T-helper 9 cell (primary cell): ENCODE measurements at places on chromosomes 1 and 21.
A peak's percentile ranks its signal among the peaks of the same experiment; 100 is the strongest.

- no peak for DNase-seq
Observed at GRCh38 chr1:119554183-119554582, 47.2 kb downstream of the HSD3B1 start.

GRCh38 chr1:194447636-194448035 lies 1261.2 kb upstream of the B3GALT2 start:
- DNase-seq = no peak

- no peak for DNase-seq
Observed at GRCh38 chr1:7529917-7530316, 241.2 kb upstream of the VAMP3 start.

DNA sequence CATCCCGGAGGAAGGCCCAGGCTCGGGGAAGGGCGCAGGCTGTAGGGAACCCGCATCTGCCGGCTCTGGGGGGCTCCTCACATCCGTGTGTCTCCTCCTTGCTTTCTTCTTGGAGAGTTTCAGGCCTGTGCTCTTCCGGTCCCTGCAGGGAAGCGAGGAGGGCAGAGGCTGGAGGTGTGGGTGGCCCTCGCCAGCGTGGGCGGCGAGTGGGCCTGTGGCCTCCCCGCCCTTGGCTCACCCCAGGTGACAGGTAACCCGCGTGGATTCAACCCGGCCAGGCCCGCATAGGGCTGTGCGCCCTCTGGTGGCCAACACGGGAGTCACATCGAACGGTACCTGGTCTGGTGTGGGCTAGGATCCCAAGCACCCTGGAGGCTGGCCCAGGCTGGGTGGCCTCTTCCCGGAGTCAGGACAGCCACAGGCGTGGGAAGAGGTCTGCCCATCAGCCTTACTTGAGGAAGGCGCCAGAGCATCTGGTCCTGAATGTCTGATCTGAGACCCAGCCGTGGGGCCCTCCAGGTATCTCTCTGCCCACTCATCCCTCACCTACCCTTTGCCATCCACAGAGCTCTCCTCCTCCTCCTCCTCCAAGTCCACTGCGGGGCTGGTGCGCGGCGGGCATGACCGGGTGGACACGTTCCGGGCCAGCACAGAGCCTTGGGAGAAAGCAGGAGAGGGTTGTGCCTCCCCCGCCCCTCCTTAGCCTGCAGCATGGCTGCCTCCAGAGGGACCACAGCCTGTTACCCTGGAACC lies 9.6 kb upstream of the TNFRSF25 start:
- DNase-seq = peak; percentile 82

GRCh38 chr1:116474921-116475849 lies 95.6 kb downstream of the CD58 start:
- no peak for DNase-seq

DNA sequence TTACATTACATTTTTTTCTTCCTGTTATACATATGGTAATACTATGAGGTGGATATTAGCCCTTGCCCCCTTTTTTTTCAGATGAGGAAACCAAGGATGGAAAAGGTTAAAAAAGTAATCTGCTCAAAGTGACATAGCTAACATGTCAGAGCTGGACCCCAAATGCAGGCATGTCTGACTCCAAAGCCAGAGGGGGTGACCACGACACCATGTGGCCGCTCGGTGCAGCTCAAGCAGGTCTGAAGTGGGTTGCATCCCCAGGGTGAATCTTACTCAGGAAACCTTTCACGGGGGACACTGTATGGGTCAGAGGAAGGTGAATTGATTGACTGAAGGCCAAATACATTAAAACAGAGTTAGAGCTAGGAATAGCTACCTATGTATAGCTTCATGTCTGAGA lies 34.8 kb downstream of the CD34 start:
- no peak for DNase-seq

GRCh38 chr1:154760469-154760933 lies 109.6 kb downstream of the KCNN3 start:
- DNase-seq = peak; percentile 86

DNA sequence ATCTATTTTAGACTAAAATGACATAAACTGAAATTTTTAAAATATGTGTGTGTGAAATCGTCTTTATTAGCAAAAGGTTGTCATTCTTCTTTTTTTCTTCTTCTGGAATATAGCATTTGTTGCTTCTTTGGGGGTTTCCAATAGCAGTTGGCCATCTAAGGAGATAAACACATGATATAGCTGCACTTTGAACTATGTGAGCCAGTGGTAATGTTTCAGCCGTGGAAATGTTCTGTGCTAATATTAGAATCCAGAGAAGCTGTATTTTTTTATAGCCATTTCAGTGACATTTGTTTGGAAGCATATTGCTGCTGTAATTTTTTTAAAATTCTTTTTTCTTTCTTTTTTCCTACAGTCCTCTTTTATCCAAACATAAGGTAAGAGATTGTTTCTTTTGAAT lies 75.1 kb downstream of the CNST start:
- no peak for DNase-seq

DNA sequence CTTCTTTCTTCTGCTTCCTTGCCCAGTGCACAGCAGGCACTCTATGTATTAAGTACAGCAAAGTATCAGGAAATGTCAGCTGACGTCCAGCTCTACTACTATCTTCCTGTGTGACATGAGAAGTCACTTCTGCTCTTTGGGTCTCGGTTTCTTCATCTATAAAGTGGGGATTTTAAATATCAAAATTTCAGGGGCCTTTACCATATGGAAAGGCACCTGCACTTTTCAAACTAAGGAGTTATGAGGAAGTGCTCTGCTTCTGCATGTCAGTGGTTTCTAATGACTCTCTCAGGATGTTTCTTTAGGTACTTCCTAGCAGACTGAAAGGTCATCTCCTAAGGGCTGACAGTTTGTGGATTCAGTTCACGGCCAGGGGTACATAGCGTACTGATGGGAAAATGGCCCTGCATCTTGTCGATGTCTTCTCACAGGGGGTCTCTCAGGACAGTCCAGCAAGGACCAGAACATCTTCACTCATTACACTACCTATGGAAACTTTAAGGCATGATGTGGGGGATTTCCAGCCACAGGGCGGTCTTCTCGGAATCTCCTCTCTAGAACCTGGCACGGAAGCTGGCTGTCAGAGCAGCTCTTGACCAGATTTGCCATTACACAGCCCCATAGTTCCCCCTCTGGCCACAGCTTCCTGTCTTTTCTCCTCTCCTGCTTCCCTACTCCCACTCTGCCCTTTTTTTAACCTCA lies 42.0 kb upstream of the MTF1 start:
- DNase-seq = no peak

DNA sequence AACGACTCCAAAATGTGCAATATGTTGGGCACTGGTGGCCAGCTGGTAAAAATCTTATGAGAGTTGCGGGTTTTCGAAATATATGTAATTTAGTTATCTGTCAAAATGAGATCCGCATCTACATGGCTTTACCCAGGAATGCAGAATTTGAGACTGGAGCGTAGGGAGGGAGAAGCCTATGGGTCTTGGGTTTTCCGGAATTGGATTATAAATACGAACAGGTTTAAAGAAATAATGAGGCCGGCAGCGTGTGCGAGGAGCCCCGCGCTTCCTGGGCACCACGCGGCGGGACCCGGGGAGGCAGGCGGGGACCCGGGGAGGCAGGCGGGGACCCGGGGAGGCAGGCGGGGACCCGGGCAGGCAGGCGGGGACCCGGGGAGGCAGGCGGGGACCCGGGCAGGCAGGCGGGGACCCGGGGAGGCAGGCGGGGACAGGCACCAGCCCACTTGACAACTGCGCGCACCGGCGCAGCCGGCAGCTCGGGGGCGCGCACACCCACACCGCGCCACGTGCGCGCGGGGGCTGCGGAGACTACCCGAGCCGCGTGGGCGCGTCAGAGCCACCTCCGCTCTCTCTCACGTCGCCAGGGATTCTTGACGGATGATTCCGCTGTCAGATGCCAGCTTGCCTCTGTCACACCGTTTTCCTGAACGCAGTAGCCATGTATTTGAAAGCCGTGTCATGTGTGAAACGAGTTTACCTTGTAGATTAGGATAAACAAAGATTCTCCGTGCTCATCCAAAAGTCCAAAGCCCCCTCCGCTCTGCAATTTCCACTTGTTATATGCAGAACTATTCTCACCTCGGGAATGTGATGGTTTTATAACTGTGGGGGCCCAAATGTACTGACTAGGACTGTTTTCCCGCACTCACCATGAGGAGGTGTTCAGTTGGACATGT lies 54.3 kb upstream of the HNRNPU start:
- peak; percentile 47 for DNase-seq

DNA sequence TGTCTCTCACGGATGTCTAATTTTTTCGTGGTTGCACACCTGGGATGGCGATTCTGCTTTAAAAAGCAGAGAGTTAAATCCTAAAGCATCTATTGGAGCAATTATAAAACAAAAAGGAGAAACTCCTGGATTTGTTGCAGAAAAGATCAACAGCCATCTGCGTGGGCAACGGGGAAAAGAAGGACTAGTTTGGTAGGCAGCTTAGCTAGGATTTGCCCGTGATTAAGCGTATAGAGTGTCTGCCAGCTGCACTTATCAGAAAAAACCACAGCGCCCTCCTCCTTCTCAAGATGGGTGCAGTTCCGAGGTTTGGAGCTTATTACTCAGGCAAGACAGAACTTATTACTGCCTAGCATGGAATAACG lies 526 bp upstream of the SLC25A24 start:
- DNase-seq = peak; percentile 21

DNA sequence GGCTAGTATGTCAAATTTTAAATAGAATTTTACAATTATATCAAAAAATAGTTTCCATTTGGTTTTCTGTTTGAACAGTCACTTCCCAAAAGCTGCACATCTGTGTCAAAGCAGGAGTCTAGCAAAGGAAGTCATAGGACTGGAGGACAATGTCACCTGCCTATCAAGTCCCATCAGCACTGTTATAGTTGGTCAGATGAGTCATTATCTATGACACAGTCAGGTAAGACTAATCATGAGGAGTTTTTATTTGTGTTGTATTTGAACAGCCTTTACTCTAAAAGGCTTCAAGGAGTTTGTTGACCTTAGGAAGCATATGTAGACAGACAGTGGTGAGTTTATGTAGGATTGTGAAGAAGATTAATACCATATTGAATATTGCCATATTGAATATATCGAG lies 74.2 kb upstream of the QSOX1 start:
- DNase-seq = no peak

DNA sequence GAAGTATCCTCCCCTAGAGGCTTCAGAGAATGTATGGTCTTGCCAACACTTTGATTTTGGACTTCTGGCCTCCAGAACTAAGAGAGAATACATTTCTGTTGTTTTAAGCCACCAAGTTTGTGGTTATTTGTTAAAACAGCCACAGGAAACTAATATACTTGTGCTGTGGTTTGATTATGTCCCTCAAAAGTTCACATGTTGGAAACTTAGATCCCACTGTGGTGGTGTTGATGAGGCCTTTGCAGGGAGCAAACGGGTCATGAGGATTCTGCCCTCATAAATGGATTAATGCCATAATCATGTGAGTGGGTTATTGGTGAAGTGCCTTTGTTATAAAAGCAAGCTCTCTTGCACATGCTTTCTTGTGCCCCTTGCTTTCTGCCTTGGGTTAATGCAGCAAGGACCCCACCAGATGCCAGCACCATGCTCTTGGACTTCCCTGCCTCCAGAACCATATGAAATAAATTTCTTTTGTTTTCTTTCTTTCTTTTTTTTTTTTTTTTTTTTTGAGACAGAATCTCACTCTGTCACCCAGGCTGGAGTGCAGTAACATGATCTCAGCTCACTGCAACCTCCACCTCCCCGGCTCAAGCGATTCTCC lies 157.3 kb downstream of the CLIC6 start:
- DNase-seq = no peak
